ENCODE measurements at places on chromosomes 13 and 19.

- H3K4me3 ChIP-seq: no peak overlapping the region
- H3K27me3 ChIP-seq: no peaks in the 10 kb centered on the region
- no peaks in the 10 kb centered on the region for H3K4me1 ChIP-seq
- H3K36me3 ChIP-seq: no peaks in the 10 kb centered on the region
These were observed 96.8 kb downstream of the SUCLA2 start for GRCh38 chr13:47904241-47904640.

DNA sequence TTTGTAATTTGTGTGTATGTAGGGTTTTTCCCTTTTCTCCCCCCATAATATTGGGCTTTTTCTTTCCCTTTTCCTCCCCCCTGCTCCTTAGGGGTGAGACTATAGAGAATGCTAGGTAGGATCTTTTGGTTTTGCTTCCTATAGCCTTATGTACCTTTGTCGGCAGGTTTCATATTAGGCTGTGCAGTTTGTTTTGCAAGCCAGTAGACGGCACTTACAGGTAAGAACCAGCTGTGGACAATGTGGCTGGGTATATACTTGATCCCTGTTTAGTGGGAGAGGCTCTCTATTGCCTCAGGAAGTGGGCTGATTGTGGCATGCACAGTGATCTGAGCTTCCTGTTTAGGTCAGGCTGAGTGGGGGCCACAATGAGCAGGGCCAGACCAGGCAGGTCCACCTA lies 359.2 kb upstream of the OBI1 start:
- no peaks in the 10 kb centered on the region for H3K27me3 ChIP-seq
- no peaks in the 10 kb centered on the region for H3K36me3 ChIP-seq
- H3K27ac ChIP-seq: no peak overlapping the region
- no peak for DNase-seq

DNA sequence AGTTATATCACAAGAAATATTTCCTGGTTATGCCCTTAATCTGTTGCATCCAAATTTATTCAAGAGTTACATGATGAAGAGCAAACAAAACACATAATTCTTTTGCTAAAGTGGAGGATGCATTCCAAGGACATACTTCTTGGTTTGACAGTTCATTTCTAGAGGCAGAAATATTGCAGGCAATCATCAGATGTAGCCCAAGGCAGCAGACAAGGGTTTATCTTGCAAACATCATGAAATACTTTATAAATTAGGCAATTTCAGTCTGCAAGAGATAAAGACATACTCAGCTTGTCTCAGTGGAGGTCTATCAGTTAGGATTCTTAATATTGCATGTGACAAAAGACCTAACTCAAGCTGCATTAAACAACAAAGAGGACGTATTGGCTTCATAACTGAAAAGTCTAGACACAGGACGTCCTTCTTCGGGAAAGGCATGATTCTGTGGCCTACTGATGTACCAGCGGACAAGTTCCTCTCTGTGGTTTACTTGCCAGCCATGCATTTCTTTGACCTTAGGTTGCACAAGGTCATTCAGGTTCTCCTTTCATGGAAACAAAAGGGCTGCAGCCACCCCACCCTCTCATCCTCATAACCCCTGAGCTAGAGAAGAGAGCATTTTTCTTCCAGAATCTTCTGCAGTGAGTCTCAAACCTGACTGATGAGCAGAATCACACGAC lies 204.1 kb downstream of the KATNAL1 start:
- no peak for DNase-seq
- H3K27me3 ChIP-seq: no peaks in the 10 kb centered on the region
- no peak overlapping the region for H3K4me3 ChIP-seq
- peaks cover 13% of the 10 kb centered on the region for H3K4me1 ChIP-seq
- H3K36me3 ChIP-seq: no peaks in the 10 kb centered on the region

DNA sequence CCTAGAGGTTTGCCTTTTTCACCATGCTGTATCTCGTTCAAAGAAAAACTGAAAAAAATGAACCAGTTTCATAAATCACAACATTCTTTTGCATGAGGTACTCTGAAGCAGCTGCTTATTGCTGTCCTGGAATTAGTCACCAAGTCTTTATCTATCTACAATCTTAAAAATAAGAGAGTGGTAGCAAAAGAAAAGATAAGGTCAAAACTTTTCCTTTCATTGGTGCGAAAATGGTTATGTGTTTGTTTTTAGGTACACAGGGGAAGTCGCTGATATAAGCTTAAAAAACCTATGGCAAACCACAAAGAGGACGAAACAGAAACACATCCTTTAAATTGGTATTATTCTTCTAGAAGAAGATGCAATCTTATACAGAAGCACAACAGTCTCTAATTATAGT lies 20.7 kb downstream of the OBI1 start:
- no peaks in the 10 kb centered on the region for H3K27me3 ChIP-seq
- H3K27ac ChIP-seq: no peak overlapping the region
- H3K4me1 ChIP-seq: no peaks in the 10 kb centered on the region

DNA sequence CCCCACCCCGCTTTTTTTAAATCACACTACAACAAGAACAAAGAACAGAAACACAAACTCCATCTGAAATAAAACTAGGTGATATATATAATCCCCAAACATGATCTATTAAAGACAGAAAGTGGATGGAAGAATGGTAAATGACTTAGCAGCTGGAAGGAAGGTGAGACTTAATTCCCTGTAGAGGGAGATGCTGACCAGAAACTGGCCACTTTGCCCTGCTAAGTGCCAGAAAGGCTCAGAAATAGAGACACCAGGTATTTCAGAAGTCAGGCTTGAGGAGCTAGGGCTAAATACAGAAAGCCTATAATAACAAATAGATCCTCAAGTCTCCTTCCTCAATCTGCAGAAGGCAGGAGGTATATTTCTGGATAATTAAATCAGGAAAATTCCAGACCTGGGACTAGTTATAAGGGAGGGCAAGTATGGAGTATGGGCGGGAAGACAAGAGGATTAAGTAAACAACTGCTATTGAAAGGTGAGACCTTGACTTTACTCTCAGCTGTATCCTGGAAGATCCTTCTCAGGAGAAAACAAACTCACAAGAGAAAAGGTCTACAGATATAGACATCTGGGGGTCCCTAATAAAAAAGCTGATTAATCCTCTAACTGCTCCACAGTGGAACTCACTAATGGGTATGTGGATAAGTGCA lies 32.2 kb downstream of the MTRF1 start:
- H3K36me3 ChIP-seq: peaks cover 5% of the 10 kb centered on the region
- no peak overlapping the region for H3K4me3 ChIP-seq
- H3K27me3 ChIP-seq: no peaks in the 10 kb centered on the region
- H3K4me1 ChIP-seq: no peaks in the 10 kb centered on the region
- no peak overlapping the region for H3K27ac ChIP-seq

DNA sequence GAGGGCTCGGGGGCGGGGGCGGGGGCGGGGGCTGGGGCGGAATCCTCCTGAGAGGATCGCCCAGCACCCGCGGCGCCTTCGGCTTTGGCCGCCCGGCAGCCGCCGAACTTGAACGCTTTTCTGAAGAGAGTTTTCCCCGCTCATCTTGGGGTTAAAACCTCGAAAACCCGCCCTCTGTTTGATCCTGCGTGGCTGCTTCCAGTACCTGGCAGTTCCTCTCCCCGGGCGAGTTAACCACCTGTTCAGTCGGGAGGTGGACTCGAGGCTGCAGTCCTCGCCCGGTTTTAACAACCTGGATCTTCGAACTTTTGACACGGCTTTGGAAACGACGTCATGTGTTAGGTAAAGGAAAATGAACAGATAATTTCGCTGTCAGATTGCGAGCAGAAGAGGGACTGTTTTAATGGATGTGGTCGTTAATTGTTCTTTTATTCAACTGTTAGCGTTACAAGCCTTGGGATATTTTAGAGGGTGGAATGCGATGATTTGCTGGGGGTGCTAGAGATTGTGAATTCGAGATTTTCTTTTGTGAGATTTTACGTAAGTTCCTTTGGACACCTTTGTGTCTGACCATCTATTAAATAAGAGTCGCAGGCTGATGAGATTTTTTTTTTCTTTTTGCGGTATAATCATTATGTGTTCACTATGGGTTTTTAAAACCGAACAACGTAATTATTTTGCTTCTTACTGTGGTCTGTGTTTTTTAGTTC lies 1.0 kb downstream of the FNDC3A start:
- no peaks in the 10 kb centered on the region for H3K27me3 ChIP-seq
- peak overlapping the region; percentile 99 for H3K27ac ChIP-seq
- H3K4me3 ChIP-seq: peak overlapping the region; percentile 86
- peaks cover 23% of the 10 kb centered on the region for H3K4me1 ChIP-seq
- peak; percentile 95 for DNase-seq
- H3K36me3 ChIP-seq: no peaks in the 10 kb centered on the region

GRCh38 chr19:34767951-34768350 lies 5.1 kb downstream of the ZNF599 start:
- DNase-seq: no peak
- no peak overlapping the region for H3K4me3 ChIP-seq
- no peak overlapping the region for H3K27ac ChIP-seq
- peaks cover 78% of the 10 kb centered on the region for H3K36me3 ChIP-seq
- no peaks in the 10 kb centered on the region for H3K27me3 ChIP-seq

GRCh38 chr13:23865906-23866305 lies 23.3 kb downstream of the MIPEP start:
- no peaks in the 10 kb centered on the region for H3K27me3 ChIP-seq
- H3K4me3 ChIP-seq: no peak overlapping the region
- DNase-seq: no peak
- H3K27ac ChIP-seq: no peak overlapping the region
- peaks cover 10% of the 10 kb centered on the region for H3K36me3 ChIP-seq

- peaks cover 22% of the 10 kb centered on the region for H3K4me1 ChIP-seq
- peaks cover 97% of the 10 kb centered on the region for H3K36me3 ChIP-seq
- peak; percentile 76 for DNase-seq
- no peaks in the 10 kb centered on the region for H3K27me3 ChIP-seq
- H3K27ac ChIP-seq: peak overlapping the region; percentile 62
These were observed 15.1 kb downstream of the SMG9 start for GRCh38 chr19:43739439-43740235.

DNA sequence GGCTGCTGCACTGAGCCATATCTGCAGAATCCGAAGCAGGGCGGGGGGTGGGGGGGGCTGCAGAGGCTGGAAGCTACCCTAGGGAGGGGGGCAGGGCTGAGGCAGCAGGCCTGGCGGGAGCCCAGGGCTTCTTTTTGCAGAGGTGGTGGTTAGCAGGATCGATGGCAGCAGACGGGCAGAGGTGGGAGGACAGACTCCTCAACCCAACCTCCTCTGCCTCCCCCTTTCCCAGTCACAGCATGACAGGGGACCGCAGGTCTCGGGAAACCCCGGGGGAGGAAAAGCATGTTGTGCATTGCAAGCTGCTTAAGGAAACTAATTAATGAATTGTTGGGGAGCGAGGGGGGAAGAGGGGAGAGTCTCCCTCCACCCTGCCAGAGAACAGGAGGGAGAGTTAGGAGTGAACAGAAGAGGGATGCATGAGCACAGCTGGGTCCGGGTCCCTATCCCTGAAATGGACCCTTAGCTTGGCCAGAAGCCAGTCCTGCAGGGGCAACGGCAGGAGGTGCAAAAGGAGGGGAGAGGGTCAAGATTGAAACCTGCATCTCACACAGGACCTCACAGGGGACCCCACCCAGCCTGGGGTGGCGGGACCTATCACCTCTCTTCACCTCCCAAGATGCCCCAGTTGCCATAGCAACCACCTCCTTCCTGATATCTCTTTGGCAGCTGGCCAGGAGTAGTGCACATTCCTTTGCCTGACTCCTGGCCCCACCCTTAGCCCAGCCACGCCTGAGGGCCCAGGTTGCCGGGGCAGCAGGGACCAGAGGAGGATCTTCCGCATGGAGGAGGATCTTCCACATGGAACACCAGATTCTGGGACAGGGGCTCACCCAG lies 1.8 kb downstream of the FXYD7 start:
- no peak overlapping the region for H3K4me3 ChIP-seq
- H3K36me3 ChIP-seq: no peaks in the 10 kb centered on the region
- H3K4me1 ChIP-seq: peaks cover 49% of the 10 kb centered on the region
- DNase-seq: peak; percentile 92
- H3K27ac ChIP-seq: no peak overlapping the region
- H3K27me3 ChIP-seq: no peaks in the 10 kb centered on the region

GRCh38 chr13:88806438-88806837 lies 1135.3 kb downstream of the SLITRK5 start:
- H3K4me1 ChIP-seq: no peaks in the 10 kb centered on the region
- DNase-seq: no peak
- H3K4me3 ChIP-seq: no peak overlapping the region

DNA sequence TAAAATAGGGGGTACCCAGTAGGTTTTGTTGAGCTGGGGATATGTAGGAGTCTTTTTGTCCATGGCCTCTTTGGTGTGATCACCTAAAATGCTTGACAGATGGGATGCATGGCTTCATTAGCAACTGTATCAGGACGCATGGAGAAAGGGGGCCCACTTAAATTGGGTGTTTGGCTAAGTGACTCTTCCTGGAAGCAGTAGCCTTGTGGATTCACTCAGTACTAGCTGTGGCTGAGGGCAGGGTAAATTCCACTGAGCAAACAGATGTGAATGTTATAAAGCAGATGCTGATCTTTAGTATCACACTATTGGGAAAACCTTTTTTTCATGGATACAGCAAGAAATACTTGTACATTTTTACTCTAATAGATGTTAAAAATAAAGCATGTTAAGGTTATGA lies 140.0 kb downstream of the FGF14 start:
- H3K36me3 ChIP-seq: no peaks in the 10 kb centered on the region
- no peak for DNase-seq
- no peaks in the 10 kb centered on the region for H3K27me3 ChIP-seq
- no peaks in the 10 kb centered on the region for H3K4me1 ChIP-seq

- H3K27me3 ChIP-seq: no peaks in the 10 kb centered on the region
These were observed 4.7 kb downstream of the SLC1A5 start for GRCh38 chr19:46783670-46784069.

DNA sequence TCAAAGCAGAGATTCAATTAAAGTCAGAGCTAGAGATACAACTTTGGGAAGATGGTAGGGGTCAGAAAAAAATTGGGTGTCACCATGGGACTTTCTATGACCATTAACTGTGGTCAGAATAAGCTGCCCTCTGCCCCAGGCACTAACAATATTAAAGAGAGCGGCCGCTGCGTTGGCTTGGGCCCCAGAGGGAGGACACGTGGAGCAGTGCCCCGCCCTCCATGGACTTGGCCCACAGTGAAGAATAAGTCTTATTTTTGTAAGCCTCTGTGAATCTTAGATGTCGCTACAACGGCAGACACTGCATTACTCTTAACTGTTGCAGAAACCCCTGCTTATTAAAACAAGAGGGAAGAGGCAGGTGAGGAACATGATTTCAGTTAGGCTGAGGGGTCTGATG lies 172.7 kb downstream of the UQCRFS1 start:
- H3K27me3 ChIP-seq: no peaks in the 10 kb centered on the region
- H3K4me3 ChIP-seq: no peak overlapping the region
- no peak overlapping the region for H3K27ac ChIP-seq
- no peaks in the 10 kb centered on the region for H3K4me1 ChIP-seq
- DNase-seq: peak; percentile 42

GRCh38 chr19:15913384-15913783 lies 15.5 kb upstream of the CYP4F2 start:
- peak; percentile 13 for DNase-seq
- H3K27ac ChIP-seq: no peak overlapping the region
- peaks cover 51% of the 10 kb centered on the region for H3K27me3 ChIP-seq
- no peak overlapping the region for H3K4me3 ChIP-seq
- H3K4me1 ChIP-seq: no peaks in the 10 kb centered on the region

- no peaks in the 10 kb centered on the region for H3K36me3 ChIP-seq
- no peak for DNase-seq
- no peak overlapping the region for H3K4me3 ChIP-seq
- peaks cover 9% of the 10 kb centered on the region for H3K4me1 ChIP-seq
- H3K27ac ChIP-seq: no peak overlapping the region
- no peaks in the 10 kb centered on the region for H3K27me3 ChIP-seq
These were observed 68.7 kb downstream of the ACSBG2 start for GRCh38 chr19:6204212-6204611.

GRCh38 chr13:114056205-114057013 lies 76.0 kb downstream of the RASA3 start:
- no peak for DNase-seq
- H3K27ac ChIP-seq: peak overlapping the region; percentile 46
- peaks cover 4% of the 10 kb centered on the region for H3K36me3 ChIP-seq

GRCh38 chr19:29375429-29376119 lies 150.2 kb upstream of the VSTM2B start:
- H3K36me3 ChIP-seq: no peaks in the 10 kb centered on the region
- H3K27ac ChIP-seq: no peak overlapping the region
- no peak overlapping the region for H3K4me3 ChIP-seq
- peak; percentile 9 for DNase-seq
- no peaks in the 10 kb centered on the region for H3K4me1 ChIP-seq
